ENCODE measurements at places on chromosomes 2 and 18.

DNA sequence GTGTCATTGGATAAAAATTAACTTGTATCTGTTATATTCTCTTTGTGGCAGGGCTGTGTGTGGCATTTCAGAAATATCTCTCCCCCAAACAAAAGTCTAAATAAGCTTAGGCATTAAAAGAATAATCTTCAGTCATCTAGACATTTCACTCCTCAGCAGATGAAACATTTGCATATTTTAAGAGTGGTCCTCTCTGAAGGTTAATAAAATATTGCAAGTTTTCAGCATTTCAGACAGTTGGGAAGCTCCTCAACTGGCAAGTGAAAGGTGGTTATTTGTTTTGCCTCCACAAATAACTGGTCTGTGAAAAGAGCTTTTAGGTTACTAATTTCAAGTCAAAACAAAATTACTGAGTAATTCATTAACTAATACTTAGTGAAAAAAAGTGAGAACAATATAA lies 462.6 kb downstream of the EPHA4 start:
- DNase-seq, result no peak

GRCh38 chr2:160332318-160332717 lies 132.2 kb upstream of the ITGB6 start:
- DNase-seq, result no peak

DNA sequence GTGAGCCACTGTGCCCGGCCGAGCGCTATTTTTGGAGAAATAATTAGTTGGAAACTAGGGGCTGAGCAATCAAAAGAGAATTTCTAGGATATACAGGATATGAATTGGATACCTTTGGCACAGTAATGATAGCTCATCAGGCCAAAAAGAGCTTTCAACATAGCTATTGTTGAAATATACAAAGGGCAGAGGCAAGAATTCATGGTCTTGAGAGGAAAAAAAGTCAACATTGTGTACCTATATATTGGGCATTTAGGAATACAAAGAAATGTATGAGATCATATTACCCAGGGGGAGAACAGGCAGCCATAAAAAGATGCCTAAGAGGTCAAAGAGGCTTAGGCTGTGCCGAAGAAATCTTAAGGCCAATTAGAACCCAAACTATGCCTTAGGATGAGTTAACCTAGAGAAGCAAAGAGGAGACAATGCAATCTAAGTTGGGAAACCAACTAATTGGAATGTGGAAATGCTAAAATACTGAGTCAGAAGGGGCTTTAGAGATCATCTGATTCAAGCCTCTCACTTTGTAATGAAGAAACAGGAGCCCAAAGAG lies 99.0 kb downstream of the RBBP8 start:
- DNase-seq, result no peak

GRCh38 chr2:120531365-120531764 lies 185.4 kb downstream of the INHBB start:
- DNase-seq, result no peak

DNA sequence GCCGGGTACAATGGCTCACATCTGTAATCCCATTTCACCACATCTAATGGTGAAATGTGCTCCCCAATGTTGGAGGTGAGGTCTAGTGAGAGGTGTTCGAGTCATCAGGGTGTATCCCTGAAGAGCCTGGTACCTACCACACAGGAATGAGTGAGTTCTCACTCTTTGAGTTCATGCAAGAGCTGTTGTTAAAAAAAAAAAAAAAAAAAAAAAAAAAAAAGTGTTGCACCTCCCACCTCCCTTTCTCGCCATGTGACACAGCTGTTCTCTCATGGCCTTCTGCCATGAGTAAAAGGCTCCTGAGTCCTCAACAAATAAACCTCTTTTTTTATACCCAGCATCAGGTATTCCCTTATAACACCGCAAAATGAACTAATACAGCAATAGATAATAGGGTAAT lies 106.3 kb downstream of the C2orf74 start:
- no peak for DNase-seq

- peak; percentile 55 for DNase-seq
These were observed 56.0 kb downstream of the TEX44 start for GRCh38 chr2:231648579-231649174.

- no peak for DNase-seq
These were observed 45.0 kb downstream of the EEF1B2 start for GRCh38 chr2:206204710-206205109.
